ENCODE measurements at places on chromosomes 5 and 9.

DNA sequence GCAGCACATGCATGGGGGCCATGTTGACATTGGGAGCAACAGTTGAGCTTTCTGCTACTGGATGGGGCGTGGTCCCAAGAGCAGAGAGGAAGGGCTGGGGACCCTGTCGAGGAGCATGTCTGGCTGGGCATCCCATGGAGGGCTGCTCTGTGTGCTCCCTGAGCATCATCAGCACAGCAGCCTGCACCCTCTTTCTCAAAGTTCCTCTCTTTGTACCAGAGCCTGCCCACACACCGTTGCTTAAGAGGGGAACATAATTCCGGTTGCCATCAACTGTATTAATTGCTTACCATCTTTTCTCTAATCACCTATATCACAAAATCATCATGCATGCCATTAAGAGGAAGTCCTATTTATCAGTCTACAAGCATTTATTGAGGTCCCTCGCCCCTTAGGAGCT, 55.2 kb upstream of the DIRAS2 start:
- no peak for DNase-seq

DNA sequence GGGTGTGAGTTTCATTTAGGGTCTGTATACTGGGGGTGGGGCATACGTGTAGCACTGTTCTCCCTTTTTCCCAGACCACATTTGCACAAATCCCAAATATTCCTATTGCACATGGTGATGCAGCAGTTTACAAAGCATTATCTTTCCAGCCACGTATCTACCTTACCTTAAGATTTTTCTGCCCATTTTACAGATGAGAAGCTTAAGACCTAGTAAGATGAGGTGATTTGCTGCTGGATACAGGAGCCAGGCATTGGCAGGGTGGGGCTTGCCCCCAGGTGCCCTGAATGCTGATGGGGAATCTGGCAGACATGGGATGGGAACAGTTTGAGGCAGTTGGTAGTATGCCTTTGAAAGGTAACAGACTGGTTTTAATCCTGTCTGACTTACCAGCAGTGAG, 12.5 kb downstream of the LHX2 start:
- no peak for DNase-seq

DNA sequence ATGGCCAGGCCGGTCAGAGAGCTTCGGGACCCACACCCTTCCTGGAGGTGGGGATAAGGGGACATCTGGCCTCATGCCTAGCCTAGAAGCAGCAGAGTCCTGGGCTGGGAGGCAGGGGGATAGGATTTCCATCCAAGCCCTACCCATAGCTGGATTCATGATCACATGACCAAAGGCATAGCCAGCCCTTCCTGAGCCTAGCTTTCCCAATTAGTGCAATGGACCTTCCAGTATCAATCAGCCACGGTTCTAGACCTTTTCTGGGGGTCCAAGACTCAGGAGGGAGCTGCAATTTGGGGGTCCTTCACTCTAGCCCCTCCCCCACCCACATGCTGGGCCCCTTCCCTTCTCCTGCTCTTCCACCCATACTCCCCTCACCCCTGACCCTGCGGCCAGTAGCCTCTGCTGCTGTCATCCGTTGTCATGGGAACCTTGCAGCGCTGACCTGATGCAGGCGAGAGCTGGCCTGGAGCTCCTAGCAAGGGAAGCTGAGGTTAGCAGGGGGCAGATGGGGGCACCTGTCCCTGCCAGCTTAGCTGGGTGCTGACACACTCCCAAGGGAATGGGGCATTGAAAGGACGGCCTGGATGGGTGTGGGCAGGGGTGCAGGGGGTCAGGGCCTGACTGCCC, 44.6 kb downstream of the CXXC5 start:
- no peak for DNase-seq

DNA sequence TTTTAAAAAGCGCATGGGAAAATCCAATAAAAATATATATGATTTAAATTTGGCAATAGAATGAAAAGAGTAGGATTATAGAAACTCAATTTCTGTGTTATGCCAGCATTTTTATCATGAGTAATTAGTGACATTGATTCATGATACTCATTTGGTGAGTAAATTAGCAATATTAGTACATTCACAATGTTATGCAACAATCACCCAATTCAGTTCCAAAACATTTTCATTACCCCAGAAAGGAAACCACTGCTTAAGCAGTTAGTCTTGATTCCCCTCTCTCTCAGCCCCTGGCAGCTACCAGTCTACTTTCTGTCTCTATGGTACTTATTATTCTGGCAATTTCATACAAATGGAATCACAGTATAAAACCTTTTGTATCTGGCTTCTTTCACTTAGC, 27.0 kb downstream of the OSMR start:
- DNase-seq, result no peak

- no peak for DNase-seq
These were observed 58.4 kb downstream of the RORB start for GRCh38 chr9:74555565-74555964.

DNA sequence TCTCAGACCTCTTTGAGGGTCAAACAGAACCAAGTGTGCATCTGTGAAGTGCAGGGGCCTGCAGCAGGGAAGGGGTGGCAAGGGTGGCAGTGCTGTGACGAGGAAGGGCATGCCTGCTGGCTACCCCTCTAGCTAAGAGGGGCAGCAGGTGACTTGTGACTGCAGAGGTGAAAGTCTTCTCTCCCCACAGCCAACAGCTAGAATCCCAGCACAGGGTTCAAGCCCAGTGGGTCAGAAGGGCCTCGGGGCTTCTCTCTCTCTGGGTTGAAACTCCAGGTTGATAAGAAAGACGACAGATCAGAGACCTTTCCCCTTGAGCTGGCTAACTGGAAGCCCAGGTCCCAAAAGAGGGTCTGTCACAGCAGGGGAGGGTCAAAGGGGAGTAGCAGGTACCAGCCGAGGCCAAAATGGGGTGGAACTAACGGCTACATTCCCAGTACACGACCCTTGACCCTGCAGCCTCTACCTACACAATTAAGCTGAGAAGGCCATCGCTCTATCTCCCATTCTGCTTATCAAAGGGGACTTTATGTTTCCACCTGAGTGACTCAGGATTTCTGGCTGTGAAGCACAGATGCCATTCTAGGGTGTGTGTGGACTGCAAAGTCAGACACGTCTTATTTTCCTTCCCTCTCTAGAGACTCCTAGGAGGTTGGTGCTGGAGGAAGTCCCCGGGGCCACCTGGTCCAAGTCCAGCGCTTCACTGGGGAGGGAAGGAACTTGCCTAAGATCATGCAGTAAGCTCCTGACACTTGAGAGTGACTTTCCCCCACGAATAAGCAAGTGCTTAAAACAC, 14.6 kb downstream of the ANKS6 start:
- DNase-seq, result no peak

- no peak for DNase-seq
These were observed 22.6 kb upstream of the NOTCH1 start for GRCh38 chr9:136568288-136569081.

DNA sequence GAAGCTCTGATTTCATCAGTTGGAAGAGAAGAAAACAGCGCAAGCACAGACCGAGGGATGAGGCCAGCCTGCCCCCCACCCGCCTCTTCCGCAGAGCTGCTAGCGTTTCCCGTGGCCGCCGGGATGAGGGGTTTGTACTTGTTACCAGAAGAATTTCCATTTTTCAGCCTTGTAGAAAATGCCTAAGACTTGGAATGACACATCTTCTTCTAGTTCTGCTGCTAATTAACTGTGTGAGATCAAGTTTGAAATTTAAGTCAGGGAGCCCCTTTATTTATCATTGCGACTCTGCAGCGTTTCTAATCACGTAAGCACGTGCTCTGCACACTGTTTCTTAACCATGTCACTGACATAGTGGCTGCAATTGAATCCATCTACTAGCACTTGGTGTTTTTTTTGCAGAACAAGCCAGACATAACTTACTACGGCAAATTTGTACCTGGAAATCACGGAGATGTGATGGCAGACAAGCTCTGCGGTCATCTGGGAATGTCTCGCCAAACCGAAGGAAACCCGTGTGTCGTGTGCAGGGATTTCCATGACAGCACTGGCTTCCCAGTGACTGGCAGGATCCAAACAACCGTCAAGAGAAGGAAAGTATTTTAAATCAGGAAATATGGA, 41.8 kb upstream of the ROR2 start:
- no peak for DNase-seq

DNA sequence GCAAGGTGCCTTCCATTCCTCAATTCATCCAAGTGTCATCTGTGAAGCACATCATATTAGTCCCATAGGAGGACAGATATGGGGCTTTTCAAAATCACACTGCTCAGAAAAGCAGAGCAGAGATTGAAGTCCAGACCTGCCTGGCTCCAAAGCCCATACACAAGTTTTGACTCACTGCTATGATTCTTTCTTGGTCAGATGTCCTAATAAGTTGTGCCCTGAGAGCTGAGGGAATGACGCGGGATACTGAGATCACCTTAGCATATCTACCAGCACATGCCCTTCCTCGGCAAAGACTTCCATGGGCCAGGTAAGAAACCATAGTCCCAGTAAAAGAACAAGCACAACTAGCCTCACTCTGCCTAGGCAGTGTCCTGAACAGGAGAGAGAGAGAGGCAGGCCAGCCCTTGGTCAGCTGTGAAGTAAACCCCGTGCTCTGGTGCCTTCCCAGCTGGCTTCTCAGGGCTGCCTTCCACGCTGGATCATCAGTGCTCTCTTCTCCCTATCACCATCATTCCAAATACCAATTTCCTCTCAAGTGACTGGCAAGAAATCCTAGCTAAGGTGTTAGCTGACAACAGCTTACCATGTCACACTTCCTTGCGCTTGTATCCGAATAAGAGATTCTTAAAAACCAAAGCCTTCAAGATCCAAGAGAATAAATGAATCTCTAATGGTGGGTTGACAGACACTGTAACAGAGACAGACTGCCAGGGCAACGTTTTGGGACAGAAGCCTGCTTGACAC, 73.2 kb downstream of the SIL1 start:
- DNase-seq, result no peak

GRCh38 chr5:1799110-1799601, 481 bp downstream of the MRPL36 start:
- no peak for DNase-seq

DNA sequence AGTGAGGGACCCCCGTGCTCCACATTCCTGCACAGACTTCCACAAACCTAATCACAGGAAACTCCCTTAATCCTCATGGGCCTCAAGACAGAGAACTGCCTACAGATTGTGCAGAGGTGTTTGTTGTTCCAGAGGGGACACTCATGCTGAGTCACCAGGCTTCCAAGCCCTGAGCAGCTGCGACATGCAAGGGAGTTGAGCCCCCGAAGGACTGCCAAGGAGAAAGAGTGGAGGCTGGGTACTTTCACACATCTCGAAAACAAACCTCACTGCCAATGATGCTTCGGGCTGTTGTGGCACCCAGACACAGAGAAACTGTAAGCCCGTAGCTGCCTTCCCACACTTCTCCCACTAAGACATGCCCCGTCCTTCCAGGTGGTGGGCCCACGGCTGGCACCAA, 480.8 kb downstream of the CDH12 start:
- no peak for DNase-seq

DNA sequence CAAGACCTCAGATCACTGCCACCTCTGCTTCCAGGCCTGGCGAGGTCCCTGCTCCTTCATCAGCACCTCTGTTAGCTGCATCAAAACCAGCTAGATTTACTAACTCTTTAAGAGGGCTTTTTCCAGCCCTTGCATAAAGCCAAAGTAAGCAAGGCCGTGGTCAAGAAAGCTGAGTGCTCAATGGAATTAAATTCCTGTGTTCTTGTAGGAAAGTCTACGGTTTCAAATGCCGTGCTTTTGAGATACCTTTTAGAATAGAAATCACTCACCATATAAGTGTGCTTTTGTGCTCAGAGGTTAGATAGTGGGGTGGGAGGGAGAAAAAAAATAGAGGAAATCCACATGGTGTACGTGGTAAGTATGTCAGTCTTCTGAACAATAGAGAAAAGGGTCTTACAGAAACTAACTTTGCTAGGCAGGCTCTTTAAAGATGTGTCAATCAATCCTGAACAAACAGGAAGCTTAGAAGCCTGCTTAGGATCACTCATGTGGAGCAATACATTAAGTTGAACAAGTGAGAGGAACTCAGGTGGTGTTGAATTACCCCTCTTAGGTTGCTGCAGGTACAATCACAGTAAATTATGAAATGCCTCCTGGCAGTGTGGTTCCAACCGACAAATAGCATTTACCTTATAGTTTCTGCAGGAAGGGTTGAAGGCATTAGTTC, 79.7 kb downstream of the SEMA6A start:
- no peak for DNase-seq

DNA sequence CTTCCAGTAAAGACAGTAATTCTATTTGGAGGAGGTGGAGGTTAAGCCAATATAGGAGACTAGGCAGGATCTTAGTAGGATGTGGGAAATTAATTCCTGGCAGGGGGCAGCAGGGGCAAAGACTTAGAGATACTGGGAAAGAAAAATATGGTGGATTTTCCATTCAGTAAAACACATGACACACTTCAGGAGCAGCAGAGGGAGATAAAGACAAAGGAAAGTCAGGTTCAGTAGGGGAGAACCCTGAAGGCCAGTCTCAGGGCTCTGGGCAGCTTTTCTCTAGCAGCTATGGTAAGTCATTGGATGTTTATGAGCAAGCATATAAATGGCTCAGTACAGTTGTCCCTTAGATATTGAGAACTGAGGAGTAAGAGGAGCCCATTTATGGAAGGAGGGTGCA, 105.5 kb downstream of the PJA2 start:
- no peak for DNase-seq

- DNase-seq, result no peak
These were observed 612 bp upstream of the ATG10 start for GRCh38 chr5:81971111-81971711.

DNA sequence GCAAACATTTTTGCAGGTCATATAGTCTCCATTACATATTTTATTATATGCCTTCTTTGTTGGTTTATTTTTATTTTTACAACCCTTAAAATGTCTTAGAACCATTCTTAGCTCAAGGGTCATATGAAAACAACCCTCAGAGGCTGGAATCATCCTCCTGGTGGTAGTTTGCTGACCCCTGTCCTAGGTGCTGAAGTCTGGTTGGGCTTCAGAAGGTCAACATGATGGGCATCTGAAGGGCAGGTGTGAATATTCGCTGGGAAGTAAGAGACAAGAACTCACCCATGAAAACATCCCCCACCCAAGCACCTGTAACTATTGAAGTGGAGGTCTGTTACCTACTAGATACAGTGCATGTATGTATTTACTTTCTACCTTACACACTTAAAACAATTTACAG, 75.4 kb downstream of the OSMR start:
- DNase-seq, result no peak

DNA sequence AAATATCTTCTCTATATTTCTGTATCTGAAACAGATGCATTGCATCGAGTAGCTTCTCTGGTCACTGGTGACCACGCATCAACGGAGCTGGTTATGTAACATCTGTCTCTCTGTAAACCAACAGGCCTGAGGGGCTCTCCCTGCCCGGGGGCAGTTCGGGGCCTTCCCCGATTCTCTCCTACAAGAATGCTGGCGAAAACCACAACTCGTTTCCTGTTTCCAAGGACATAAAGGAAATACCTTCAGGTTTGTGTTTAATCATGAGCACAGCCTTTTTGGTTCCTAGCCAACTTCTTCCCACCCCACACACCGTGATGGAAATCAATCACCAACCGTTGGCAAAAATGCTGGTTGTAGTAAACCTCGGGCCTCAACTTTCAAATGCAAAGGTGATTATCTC, 25.1 kb downstream of the GDNF start:
- DNase-seq, result no peak

GRCh38 chr9:86978413-86978812, 31.1 kb upstream of the GAS1 start:
- DNase-seq, result no peak

All from omental fat pad (tissue), 4 donors.